Stimulated activated CD4-positive, alpha-beta T cell treated with anti-CD3 and anti-CD28 coated beads, Interleukin-1b, Interleukin-23, amount 100 ng/mL, for 1 hour (primary cell): ENCODE measurements at places on chromosomes 7 and 10.

- DNase-seq = no peak
These were observed 301.3 kb downstream of the RNLS start for GRCh38 chr10:88281592-88282347.

DNA sequence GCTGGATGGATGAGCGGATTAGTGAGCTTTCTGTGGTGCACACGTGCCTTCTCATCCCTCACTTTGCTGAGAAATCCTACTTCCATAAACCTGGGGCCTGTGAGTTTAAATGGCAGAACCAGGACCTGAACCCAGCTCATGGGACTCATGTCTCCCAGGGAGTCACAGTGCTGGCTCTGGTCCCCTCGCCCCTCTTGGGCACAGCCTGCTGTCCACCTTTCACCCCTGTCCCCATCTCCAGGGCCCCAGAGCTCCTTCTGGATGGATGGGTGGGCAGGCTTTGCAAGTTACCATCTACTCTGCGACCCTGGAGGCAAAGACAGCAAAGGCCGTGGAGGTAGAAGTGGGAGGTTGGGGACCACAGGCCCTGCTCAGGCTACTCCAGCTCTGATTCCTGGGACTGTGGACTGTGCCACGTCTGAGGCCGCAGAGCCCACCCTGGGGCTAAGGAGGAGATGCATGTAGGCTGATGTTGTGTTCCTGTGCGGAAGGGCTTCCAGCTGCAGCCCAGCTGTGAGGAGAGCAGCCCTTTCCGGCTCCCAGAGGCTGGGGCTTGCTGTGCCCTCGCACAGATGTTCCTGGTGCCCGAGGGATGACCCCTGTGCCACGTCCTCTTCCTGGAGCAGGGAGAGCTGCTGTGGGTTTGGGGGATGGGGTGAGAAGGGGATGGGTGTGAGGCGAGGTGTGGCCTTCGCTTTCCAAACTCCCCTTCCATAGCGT is 40.3 kb downstream of the PRF1 start:
- no peak for DNase-seq

- DNase-seq = no peak
These were observed 9.3 kb upstream of the TMEM270 start for GRCh38 chr7:73851410-73852338.

GRCh38 chr10:113953505-113954272 is 90.0 kb upstream of the ADRB1 start:
- DNase-seq = no peak

- DNase-seq = no peak
These were observed 370.8 kb downstream of the GRID1 start for GRCh38 chr10:85995791-85996190.

DNA sequence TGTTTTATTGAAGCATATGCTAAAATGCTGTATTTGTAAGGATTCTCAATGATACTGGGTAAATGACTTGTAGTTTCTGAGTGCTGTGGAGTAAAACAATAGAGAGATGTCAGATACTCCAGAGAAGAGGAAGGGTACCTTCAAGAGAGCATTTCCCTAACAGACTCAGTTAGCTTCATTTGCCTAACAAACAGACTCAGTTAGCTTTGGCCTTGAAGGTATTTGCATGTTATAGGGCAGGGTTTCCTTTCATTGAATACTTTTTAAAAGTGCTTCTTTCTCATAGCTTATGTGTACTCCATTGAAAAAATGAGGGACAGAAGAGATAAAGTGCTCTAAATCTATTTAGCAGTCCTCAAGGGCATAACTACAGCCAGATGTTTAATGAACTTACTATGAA is 101.8 kb downstream of the CHN2 start:
- no peak for DNase-seq

GRCh38 chr10:98832738-98833137 is 386.0 kb upstream of the HPS1 start:
- DNase-seq = no peak

DNA sequence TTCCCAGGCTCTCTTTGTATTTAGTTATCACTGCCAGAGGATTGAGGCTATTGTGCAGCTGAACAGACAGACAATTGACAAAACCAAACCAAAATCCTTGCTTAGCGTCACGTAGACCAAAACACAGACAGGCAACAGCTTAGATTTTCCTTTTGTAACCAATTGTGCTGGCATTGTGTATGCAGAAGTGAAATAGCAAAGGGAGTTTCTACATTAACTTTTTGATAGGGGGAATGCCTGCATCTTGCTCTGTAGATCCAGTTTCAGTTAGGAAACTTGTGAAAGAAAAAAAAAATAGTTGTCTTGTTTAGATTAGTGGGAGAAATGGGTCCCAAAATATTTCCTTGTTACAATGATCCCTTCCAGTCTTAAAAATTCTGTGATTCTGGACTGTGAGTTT is 333.8 kb downstream of the BBS9 start:
- no peak for DNase-seq

DNA sequence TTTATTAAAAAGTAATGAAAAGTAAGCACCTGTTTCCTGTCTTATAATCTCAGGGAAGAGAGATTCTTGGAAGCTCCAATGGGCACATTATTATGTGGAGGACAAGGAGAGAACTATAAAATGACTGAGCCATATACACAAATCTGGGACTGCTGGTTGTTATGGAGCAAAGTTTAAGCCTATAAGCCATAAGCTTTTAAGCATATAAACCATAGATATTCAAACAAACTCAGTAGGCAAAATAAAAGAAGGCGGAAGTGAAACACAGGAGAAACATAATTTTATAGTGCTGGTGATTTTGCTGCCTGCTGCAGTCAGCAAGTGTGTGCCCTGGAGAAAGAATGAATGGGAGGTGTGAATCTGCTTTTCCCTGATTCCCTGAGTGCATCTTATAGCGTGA is 274.4 kb downstream of the KIF20B start:
- DNase-seq = no peak

- no peak for DNase-seq
These were observed 6.8 kb upstream of the AGR2 start for GRCh38 chr7:16811551-16811950.

DNA sequence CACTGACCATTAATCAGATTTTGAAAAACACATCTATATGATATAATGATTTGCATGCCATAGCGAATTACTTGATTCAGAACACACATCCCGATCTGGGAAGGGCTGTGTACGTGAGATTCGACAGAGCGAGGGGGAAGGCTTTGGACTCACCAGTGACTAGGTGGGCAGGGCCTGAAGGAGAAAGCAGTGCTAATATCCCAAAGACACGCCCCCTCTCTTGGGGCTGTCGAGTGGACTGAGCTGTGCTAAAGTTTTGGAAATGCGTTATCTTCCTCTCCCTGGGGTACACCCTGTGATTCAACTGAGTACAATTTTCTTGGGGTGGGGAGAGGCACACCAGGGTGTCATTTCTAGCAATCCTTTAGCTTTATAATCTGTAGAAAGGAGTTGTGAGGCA is 1.8 kb downstream of the LRRC17 start:
- no peak for DNase-seq

DNA sequence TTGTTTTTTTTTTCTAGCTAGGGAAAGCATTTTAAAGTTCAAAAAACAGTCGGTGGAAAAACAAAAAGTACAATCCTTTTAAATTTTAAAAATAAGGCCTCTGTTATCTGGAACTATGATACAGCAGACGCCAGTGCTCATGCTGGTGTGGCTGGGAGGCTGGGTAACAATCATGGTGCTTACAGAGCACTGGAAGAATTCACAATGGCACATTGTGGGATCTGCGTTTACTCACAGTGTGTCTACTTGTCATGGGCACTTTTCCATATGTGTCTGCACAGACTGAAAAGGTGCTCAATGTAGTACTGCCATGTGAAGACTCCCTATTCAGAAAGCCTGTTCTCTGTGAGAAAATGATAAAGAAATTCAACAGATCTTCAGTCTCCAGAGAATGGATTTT is 278.2 kb upstream of the IMMP2L start:
- no peak for DNase-seq

- no peak for DNase-seq
These were observed 118.1 kb upstream of the PCBD1 start for GRCh38 chr10:71006506-71006905.

GRCh38 chr7:152887778-152888177 is 128.2 kb downstream of the ACTR3B start:
- DNase-seq = no peak

GRCh38 chr10:75555323-75555722 is 123.9 kb downstream of the LRMDA start:
- no peak for DNase-seq
